ENCODE measurements at places on chromosomes 4 and X.

DNA sequence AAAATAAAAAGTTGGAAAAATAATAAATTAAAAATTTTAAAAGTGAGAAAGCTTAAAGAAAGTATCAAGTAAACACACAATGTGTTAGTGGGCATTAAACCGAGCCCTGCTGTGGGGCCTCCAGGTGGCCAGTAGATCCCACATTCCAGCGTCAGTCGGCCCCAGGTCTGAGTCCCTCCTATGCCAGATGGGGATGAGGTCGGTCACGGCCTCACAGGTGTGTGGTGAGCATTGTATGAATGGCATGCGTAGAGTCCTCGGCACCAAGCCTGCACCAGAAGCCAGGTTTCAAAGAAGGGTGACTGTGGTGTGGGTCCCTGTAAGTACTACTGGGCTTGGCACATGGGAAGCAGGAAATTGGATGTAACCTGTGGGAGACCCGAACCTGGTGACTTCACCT, 75.6 kb upstream of the MSX1 start:
- DNase-seq, result no peak

DNA sequence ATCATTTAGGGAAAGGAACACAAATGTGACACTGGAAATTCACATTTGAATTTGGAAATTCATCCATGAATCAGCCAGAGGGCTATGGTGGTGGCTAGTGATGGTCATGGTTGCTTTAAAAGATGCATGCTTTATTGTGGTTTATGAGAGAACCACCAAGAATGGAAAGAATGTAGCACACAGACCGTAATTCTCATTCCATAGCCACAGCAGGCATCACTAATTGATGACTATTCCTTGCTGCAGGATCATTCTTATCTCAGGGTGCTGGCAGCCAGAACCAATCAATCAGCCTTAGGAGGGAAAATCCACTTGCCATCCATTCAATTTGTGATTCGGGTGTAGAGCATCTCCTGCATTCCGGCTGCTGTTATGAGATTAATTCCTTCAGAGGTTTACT, 115.6 kb downstream of the DHRSX start:
- no peak for DNase-seq

GRCh38 chr4:171583790-171584189, 229.4 kb upstream of the GALNTL6 start:
- no peak for DNase-seq

- no peak for DNase-seq
These were observed 10.8 kb upstream of the LDB2 start for GRCh38 chr4:16909281-16909680.

- DNase-seq, result no peak
These were observed 15.0 kb upstream of the AKAP17A start for GRCh38 chrX:1576201-1576992.

DNA sequence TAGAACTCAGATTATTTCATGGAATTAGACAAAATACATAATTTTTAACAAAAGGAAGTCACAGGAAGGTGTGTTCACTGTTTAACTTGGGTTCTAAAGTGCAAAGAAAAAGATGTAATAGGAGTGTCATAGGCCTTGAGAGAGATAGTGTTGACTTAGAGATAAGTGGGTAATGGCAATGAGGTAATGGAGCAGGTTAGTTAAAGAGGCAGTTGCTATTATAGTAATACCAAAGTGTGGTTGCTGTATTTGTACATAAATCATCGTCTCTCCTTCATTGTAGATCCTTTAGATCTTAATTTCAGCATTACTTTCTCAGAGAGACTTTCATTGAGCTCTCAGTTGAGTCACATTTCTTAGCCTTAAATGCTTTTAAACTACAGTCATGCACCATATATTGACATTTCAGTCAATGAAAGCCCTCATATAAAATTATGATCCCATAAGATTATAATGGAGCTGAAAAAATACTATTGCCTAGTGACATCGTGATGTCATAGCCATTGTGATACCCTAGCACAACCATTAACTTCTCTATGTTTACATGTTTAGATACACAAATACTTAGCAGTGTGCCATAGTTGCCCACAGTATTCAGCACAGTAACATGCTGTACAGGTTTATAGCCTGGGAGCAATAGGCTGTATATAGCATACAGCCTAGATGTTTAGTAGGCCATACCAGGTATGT, 245.4 kb downstream of the ADGRL3 start:
- no peak for DNase-seq

All from T-helper 2 cell (primary cell).